GM12865 (cell line): ENCODE measurements at places on chromosomes 1 and 21.

DNA sequence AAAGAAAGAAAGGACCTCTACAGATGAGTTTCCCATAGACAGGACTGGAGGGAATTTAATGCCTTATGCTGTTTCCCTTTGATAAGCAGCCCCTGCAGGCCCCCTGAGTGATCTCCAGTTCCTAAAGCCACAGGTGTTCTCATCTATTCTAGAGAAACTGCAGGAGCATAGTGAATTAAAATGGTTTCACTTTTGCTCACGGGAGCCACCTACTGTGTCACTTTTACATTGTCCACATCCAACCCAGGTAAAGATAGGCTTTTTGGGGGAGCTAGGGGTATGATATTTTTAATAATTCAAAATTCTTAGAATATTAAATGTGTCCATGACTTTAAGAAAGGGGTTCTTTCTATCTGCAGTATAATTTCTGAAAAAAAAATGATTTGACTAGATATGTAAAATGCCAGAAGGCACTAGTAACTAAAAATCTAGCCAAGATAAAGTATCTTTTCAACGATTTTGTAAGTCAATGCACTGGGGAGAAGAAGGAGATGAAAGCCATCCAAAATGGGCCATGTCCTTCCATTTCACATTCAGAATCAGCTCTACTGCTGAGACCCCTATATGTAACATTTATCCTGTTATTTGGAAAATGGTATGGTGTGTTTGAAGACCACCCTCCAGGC lies 267.3 kb upstream of the DUSP10 start:
- peak; percentile 43 for DNase-seq

DNA sequence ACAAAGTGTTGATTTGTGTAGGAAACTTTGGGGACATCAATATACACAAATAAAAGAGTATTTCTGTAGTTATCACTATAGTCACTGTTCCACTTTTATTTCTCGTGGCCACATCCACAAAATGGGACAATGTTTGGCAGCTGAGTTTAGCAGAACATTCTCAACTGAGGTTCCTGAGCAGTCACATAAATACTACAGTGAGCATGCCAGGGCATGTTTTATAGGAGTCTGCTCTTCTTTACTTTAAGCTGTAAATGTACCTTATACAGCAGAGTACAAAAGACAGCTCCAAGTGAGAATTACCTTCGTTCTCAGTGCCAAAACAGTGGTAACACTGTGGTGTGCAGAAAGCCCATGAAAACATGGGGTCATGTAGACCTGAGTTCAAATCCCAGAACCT lies 5.0 kb downstream of the BTG3 start:
- DNase-seq: no peak

- DNase-seq: no peak
Observed at GRCh38 chr1:166813508-166814223, 25.6 kb upstream of the POGK start.

GRCh38 chr1:21287905-21288514 lies 2.3 kb downstream of the ECE1 start:
- no peak for DNase-seq

- DNase-seq: no peak
Observed at GRCh38 chr1:238681021-238681420, 705.3 kb upstream of the CHRM3 start.

- no peak for DNase-seq
Observed at GRCh38 chr1:14300991-14301703, 297.3 kb upstream of the KAZN start.

- DNase-seq: no peak
Observed at GRCh38 chr1:219172821-219173220, 857 bp upstream of the LYPLAL1 start.
